ENCODE measurements at places on chromosomes 7 and 10.

GRCh38 chr7:134804854-134805253 lies 25.4 kb downstream of the CALD1 start:
- DNase-seq = no peak

DNA sequence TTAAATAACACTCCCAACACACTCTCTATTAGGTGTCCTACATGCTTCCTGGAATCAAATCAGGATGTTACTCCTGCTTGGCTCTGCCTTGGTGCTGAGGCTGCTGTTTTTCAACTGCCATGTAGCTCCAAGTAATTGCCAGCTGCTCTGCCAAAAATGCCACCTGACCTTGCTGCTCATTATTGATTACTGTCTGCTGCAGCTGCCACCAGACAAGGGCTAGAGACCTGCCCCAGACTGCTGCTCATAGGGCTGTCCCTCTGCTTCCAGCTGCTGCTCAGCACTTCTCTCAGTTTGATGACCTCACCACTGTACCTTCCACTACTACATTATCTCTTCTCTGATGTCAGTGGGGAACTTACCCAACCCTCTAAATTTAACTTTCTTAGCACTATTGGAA lies 102.5 kb downstream of the PCLO start:
- DNase-seq = no peak

- DNase-seq = no peak
Measured at GRCh38 chr7:115135146-115135545, 213.3 kb downstream of the MDFIC start.

- DNase-seq = no peak
Measured at GRCh38 chr10:130935128-130935439, 376.4 kb downstream of the TCERG1L start.

- DNase-seq = peak; percentile 8
Measured at GRCh38 chr10:28987555-28988320, 301.1 kb upstream of the LYZL1 start.

DNA sequence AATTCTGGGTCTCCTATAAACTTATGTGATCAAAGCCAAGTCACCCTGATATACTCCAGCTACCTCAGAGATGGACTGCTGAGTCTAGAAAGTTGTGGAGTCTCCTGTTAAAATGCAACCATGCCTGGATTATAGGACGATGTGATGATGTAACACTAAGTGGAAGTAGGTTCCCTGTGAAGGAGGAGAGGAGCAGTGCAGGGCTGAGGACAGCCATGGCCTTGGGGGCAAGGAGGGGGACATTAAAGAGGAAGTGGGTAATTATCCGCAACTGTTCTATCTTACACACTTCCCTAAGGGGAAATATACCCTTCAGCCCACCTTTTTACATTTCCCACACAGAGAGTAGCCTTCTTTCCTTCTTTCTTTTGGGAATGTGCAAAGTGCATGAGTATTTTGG lies 63.8 kb downstream of the MTPN start:
- no peak for DNase-seq

GRCh38 chr10:83545901-83546391 lies 593.4 kb upstream of the GHITM start:
- DNase-seq = no peak

DNA sequence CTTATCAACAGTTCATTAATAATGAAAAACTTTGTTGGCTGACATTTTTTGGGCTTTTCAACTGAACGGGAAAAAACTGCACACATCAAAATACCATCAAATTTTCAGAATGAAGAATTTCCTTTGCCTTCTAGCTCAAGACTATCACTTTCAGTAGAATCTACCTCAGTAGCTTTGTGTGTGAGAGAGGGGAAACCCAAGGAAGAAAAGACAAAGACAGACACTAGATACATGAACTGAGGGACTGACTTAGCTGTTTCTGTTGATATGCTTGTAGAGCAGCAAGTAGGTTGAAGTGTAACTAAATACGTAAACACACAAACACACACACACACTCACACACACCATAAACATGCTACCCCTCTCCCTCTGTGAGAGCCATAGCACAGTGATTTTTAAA lies 257.1 kb downstream of the CDK14 start:
- no peak for DNase-seq

DNA sequence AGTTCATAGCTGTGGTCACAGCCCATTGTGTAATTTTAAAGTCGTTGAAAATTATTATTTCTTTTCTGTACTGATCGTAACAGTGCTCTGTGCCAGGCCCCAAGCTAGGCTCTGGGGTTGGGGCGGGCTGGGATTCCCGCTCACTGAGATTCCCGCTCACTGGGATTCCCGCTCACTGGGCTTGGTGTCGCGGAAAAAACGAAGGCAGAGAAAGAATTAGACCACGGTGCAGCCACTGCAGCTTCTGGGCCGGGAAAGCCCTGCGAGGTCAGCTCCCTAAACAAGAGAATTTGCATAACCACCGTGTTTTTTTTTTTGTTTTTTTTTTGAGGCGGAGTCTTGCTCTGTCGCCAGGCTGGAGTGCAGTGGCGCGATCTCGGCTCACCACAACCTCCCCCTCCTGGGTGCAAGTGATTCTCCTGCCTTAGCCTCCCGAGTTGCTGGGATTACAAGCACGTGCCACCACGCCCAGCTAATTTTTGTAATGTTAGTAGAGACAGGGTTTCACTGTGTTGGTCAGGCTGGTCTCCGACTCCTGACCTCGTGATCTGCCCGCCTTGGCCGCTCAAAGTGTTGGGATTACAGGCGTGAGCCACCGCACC lies 31.2 kb downstream of the FOXK1 start:
- no peak for DNase-seq

GRCh38 chr10:4013651-4014121 lies 228.7 kb upstream of the KLF6 start:
- DNase-seq = no peak

- no peak for DNase-seq
Measured at GRCh38 chr7:47720141-47720906, 138.4 kb upstream of the TNS3 start.

DNA sequence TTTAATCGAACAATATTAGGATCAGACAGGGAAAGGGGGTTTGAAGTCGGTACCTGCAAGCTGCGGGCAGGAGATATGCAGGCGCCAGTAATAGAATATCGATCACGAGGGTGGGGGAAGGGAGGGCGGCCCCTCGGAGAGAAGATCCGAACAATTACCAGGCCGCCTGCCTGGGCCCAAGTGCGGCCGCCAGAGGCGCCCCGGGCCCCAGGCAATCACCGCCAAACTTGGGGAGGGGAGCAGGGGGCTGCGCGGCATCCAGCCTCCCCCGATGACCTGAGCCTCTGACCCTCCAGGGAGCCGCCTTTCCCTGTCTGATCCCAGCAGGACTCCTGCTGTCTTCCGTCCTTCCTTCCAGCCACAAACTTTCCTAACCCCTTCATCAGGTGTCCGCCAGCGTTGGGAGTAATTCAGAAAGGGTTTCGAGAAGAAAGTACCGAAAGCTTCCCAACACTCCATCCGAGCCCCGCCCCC lies 1.1 kb downstream of the NKX1-2 start:
- DNase-seq = no peak

- no peak for DNase-seq
Measured at GRCh38 chr7:137682596-137682995, 164.2 kb downstream of the DGKI start.

- no peak for DNase-seq
Measured at GRCh38 chr10:65219444-65219843, 1698.2 kb downstream of the REEP3 start.

DNA sequence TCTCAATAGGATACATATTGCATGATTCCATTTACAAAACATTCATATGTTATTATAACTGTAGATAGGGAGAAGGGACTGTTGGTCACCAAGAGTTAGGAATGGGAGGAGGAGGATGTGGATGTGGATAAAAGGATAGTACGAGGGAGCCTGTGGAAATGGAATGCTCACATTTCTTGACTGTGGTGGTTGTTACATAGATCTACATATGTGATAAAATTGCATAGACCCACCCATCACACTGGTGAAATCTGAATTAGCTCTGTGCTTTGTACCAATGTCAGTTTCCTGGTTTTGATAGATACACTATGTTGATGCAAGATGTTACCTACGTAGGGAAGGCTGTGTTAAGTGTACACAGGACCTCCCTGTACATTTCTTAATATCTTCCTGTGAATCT lies 233.5 kb upstream of the MTPN start:
- no peak for DNase-seq

GRCh38 chr7:28024786-28025334 lies 155.7 kb downstream of the JAZF1 start:
- no peak for DNase-seq

GRCh38 chr7:150942001-150942590 lies 36.0 kb downstream of the KCNH2 start:
- DNase-seq = no peak

- DNase-seq = peak; percentile 70
Measured at GRCh38 chr7:150778738-150779301, 21.3 kb downstream of the TMEM176B start.

- no peak for DNase-seq
Measured at GRCh38 chr7:77438131-77438530, 22.0 kb upstream of the GSAP start.

- DNase-seq = no peak
Measured at GRCh38 chr7:30927559-30927958, 15.9 kb downstream of the AQP1 start.

GRCh38 chr10:126376956-126377355 lies 11.3 kb downstream of the ADAM12 start:
- DNase-seq = no peak

DNA sequence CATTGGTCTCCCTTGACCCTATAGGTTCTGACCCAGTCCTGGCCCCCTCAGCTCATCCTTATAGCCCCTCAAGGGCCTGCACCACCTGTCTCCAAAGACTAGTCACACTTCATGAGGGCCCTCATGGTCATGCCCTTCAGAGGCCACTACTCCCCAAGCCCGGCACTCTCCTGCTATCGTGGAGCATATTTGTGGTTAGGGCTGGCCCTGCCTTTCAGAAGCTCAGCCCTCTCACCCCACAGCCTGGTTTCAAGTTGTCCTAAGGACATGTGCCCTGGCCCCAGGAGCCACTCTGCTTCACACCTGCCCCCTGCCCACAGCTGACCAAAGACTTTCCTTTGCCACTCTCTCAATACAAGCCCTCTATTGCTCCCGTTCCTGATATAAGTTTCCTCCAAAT lies 60.3 kb upstream of the LBX1 start:
- no peak for DNase-seq

DNA sequence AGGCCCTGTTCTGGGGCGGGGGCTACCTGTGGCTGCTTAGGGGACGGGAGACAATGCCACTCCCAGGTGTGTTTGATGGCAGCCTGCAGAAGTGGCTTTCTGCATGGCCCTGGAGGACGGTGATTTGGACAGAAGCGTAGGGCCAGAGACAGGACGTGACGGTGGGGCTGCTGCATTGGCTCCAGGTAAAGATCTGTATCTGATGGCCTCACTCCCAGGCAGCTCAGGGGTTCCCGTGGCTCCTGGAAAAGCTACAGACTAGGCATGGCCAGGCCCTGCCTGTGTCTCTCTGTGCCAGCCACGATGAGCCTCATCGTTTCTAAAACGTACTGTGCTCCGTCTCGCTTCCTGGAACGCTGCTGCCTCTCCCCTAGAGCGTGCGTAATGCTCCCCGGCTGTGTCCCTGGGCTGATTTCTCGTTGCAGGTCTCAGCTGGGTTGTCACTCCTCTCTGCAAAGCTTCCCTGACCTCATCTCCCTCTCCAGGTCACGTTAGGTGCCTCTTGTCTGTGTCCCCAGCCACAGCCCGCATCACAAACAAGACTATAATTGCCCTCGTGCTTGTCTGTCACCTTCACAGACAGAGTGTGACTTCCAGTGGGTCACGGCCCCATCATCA lies 12.6 kb downstream of the GTF2IRD1 start:
- peak; percentile 46 for DNase-seq

- no peak for DNase-seq
Measured at GRCh38 chr7:12291870-12292269, 80.8 kb downstream of the TMEM106B start.

DNA sequence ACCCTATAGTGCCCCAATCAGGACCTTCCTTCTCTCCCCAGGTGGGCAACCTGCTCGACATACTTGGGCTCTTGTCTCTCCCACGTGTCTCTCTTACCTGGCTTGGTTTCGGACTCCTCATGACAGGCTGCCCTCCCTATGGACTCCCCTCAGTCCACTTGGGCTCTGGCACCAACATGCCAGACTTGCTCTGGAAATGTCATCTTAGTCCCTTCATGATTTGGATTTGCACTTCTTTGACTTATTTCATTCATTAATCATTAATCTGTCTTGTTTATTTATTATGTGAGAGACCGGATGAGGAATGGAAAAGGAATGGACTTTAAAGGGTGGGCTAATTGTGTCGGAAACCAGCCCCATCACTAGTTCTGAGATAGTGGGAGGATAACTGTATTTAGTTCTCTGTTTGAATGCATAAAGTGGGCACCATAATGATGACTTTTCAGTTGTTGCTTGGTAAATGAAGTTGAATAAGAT lies 108.0 kb downstream of the SND1 start:
- DNase-seq = no peak

DNA sequence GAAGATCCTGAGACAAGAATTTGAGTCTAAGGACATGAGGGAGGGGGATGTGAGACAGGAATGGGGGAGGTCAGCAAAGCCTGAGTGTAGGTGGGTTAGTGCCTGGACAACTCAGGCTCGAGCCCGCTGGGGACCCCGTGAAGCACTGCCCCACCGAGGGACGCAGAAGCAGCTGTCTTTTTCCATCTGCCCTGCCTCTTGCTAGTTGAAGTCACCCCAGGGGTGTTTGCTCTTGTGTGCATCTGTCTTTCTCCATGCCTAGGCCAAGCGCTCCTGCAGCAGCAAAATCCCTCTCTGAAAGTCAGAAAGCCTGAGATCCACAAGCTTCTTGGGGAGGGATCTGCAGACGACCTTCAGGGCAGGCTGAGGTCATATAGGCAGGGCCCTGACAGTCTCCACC lies 79.0 kb upstream of the CELF2 start:
- no peak for DNase-seq

- no peak for DNase-seq
Measured at GRCh38 chr10:33132626-33133025, 174.6 kb upstream of the ITGB1 start.

GRCh38 chr7:81399471-81399870 lies 370.4 kb downstream of the HGF start:
- DNase-seq = no peak

DNA sequence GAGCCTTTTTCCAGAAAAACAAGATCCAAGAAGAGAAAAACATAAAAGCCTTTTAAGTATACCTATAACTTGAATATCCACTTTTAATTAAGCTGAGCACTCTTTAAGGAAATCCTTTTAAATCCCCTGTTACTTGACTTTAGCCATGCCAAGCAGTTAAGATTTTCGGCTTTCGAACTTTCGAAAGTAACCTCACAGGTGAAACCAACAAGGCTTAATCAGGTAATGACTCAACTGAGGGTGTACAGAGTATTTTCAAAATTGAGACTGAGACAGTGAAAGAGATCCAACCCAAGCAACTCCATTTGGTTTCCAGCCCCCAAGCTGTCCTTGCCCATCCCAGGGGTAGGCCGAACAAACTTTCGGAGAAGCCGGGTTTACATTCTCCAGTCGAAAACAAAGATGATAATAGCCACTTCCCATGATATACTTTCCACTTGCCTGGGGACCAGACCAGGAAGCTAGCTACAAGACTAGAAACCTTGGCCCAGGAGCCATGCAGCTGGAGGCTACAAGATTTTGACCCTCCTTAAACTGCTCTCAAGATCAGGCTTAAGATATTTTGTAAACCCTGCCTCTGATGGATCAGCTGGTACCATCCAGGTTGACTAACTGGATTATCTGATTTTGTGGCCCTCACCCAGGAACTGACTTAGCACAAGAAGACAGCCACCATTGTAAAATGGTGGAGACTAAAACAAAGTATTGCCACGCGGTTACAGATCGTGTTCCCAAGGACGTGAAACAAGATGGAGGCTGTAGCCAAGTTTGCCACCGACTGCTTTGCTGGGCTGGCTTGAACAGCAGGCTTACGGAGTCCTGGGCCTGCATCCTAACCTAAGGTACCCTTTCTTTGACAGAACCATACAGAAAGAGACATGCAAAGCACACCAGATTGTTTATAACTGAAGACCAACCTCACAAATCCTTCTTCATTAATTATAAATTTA lies 32.3 kb downstream of the C1GALT1 start:
- DNase-seq = no peak

All from nucleus accumbens (tissue), 56 donors.